ENCODE measurements at places on chromosomes 13 and 19.

GRCh38 chr19:29945433-29945832 is 3.4 kb downstream of the URI1 start:
- DNase-seq, result no peak

DNA sequence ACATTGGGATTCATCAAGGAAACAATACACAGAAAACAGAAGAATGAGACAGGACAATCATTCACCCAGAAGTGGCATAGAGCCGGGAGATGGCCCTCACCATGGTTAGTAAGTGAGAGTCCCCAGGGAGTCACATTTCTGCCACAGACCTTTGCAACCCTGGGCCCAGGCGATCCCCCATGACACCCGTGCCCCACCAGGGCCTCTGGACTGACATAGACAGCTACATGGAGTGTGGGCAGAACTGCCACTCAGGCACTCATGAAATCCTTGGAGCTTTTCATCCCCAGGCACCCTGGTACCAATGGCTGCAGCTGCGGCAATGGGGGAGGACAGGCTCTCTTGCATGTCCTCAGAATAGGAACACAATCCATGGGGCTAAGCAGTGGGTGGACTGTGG is 174.5 kb upstream of the TRPC4 start:
- no peak for DNase-seq

DNA sequence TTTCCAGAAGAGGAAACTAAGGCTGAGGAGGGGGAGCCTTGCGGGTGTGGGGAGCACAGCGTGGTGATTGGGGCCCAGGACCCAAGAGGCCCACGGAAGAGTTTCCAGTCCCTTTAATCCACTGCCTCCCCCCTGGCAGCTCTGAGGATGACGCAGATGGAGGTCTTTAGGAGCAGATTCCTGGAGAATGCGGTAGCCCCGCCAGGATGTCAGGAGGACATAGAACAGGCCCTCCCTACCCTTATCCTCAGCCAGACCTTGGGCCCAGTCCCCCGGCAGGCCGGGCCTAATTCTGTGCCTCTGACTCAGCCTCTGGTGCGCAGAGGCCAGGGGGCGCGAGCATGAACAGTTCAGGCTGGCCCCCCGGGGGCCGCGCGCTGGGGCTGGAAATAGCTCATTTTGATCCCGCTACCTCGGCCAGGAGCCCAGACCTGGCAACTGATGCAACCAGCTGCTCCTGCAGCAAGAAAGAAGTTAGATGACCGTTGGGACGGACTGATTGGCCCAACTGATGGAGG is 461 bp upstream of the HSPB6 start:
- DNase-seq, result peak; percentile 56

GRCh38 chr13:40070357-40070756 is 414.9 kb downstream of the COG6 start:
- DNase-seq, result no peak

DNA sequence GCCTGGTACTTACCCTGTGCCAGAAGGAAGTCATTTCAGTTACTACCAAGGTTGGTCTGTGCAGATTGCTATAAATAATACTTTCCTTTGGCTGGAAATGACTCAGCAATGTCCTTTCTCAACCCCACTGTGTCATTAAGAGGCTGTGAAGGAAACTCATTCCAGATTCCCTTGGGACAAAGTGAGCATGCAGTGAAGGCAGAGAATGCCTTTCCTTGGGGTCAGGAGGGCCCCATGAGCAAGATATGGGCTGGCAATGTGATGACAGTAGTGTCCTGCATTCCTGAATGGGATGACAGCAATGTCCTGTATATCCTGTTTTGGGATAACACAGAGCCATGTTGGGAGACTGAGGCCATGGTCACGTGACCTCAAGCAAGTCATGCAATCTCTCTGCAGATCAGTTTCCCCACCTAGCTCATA is 213.1 kb upstream of the TMTC4 start:
- no peak for DNase-seq

GRCh38 chr13:33490461-33491327 is 205.1 kb upstream of the STARD13 start:
- peak; percentile 8 for DNase-seq

GRCh38 chr13:89832827-89833226 is 1514.7 kb upstream of the MIR17HG start:
- no peak for DNase-seq

DNA sequence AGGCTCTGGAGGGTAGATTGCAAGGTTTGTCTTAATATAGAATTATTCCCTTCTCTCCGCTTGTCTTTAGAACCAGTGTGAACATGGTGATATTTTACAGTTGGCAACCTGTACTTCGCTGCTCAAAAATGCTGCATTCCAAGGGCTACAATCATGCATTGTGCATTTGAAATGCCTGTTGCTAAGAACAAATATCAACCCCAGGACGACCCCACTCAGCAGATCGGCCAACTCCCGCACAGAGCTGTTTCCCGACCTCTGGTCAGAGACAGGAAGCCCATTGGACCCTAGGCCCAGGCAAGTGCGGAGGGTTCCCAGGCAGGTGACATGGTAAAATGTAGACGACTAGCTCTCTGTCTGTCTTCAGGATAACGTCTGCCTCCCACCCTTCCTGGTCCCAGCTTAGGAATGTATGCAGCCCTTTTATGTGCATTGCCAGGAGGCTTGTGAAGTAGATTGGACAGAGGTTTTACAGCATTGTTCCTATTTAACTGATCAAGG is 263.5 kb downstream of the FOXO1 start:
- DNase-seq, result no peak

GRCh38 chr19:51713319-51714285 is 10.2 kb downstream of the HAS1 start:
- DNase-seq, result no peak

GRCh38 chr19:46725036-46725820 is 8.3 kb upstream of the PRKD2 start:
- no peak for DNase-seq

- no peak for DNase-seq
Measured at GRCh38 chr13:97205982-97206381, 16.2 kb upstream of the MBNL2 start.

All from K562 (cell line).